ENCODE measurements at places on chromosomes 3 and 15.

DNA sequence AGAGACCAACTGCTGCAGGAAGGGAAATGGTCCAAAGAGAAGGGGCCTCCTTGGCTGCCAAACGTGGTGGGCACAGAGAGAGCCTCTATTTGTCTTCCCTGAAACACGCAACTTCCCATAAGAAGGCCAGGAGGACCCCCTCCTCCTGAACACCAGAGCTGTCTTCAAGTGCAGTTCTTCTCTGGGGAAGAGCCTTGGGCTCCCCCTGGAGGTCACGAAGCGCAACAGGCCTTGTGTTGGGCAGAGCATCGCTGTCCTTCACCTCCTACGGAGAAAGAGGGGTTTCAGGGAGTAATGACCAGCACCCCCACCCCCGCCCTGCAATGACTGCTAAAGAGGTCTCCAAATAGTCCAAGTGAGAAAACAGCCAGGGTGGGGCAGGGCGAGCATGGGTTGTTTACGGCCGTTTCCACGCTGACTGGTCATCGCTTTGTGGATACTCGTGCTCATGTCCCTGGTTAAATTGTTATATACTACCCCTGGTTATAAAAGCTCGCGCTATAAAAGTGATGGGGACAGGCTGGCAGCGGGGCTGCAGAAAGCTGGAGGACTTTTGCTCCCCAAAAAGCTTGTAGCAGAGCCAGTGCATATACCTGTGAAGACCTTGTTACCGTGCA is 397.5 kb upstream of the ATP10A start:
- peak; percentile 40 for DNase-seq

DNA sequence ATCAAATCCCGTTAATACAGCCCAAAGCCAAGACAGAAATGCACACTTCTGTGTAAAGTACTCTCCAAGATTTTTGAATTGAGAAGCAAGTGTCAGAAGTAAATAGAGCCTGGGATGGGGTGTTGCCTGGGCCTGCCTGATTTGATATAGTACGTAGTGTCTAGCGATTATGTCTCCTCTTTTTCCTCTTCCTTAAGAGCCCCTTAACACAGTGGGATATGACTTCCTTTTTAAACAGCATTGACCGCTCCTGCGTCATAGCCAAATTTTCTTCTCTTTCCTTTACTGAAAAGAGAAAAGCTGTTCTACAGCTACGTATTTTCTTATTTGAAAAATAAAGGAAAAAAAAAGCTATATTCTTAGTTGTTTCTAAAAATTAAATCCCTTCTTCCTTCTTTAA is 97.7 kb downstream of the PLCL2 start:
- no peak for DNase-seq

DNA sequence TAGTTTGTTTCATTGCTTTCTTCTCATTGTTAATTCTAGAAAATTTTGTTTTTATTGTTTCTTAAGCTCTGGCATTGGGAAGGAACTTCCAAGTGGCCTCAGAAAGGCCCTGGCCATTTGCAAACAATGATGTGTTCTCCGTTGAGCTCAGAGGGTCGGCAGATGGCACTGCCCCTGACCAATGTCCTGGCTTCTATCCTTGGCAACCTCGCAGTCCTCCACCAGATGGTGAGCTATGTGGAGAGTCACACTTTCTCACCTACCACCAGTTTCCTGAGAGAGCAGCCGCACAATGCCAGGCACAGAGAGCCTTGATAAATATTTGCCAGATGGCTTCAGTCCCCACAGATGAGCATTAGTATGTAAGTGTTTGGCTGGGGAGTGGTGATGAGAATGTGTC is 343.7 kb downstream of the EPHB1 start:
- no peak for DNase-seq

DNA sequence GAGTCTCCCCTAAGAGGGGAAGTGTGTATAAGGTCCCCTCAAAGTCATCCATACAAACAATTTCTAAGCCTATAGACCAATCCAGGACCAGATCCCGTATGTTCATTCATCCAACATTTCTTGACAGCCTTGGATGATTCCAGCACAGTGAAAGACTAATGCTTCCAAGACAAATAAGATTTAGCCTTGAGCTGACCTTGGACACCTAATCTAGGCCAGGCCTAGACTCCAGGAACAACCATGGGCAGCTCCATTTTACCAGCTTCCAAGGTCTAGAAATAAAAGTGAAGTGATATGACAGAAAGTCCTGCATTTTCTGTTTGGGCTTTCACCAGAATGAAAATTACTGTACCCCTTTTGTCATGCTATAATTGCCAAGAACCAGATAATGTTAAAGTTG is 67.9 kb upstream of the BCL6 start:
- DNase-seq, result no peak

- DNase-seq, result peak; percentile 32
These were observed 40.4 kb downstream of the PRR23E start for GRCh38 chr3:127233371-127233770.

- DNase-seq, result no peak
These were observed 10.5 kb upstream of the OSBPL11 start for GRCh38 chr3:125605756-125606155.

DNA sequence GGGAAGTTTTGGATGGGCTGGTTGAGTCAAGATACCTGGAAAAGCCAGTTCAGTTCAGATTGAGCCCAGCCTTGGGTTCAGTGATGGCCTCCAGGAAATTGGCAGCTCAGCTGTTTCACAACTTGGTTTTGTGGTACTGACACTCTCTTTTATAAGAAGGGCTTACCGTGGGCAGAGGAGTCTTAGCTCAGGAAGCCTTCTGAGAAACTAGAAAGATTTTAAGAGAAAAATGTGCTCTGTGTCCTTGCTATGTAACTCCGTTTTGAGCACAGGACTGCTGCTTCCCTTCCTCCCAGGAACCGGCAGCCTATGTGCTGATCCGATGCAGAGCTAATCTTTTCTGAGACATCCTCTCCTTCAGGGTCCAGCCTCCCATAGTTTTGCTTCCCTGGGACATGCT is 46.6 kb upstream of the RASGRP1 start:
- DNase-seq, result no peak

- no peak for DNase-seq
These were observed 55.4 kb downstream of the SUCLG2 start for GRCh38 chr3:67598814-67599556.

DNA sequence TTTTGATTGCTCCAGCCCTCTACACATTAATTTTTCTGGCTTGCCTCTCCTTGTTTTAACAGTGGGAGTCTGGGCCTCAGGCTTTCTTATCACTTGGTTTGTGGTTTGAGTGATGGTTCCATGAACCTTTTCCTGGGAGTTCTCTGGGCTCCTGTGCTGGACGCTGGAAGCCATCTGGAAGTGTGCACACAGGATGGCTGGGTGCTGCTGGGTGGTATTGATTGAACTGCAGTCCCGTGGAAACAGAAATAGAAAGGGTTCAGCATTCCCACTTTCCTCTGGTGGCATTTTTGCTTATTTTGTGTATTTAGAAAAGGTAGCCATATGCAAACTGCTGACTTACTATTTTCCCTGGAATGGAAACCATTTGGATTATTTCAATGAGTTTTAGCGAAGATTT is 25.6 kb downstream of the MITF start:
- DNase-seq, result no peak

- DNase-seq, result no peak
These were observed 865.7 kb downstream of the EPHA3 start for GRCh38 chr3:89973156-89973555.

Measured in EH (cell line).